ENCODE measurements at places on chromosomes 4 and X.

DNA sequence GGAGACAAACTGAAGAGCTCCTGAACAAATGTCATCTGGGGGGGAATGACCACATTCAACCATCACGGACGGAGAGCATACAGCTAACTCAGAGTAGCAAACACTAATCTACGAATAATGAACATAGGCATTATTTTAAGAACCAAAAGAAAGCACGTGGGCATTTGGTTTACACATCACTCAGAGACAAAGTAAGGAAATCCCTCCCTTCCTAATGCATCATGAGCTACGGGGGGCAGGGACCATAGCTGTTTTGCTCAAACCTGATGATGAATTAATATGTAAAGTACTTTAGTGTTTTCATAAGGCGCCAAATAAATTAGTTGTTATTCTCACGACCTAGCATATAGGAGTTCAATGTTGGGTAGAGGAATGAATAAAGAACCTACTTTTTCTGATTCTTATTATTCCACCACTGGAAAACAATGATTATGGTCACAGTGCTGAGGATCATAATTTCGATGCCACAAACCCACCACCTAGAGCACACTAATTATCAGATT, 11.7 kb upstream of the TMEM156 start:
- no peak for DNase-seq

DNA sequence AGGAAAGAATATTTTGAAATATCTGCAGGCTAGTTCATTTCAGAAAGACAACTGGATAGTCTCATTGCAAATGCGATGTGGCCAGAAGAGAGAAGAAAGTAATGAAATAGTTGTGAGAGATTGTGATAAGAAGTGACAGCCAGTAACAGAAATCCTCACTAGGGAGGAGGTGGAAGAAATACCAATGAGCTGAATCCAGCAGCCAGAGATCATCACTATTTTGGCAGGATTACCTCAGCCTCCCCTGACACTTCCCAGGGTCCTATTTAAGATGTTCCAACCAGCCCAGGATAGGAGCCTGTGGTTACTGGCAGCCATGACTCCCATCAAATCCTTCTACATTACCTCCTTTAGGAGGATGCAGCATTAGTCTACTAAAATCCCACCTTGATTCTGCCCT, 76.7 kb upstream of the ARHGAP24 start:
- DNase-seq: no peak

DNA sequence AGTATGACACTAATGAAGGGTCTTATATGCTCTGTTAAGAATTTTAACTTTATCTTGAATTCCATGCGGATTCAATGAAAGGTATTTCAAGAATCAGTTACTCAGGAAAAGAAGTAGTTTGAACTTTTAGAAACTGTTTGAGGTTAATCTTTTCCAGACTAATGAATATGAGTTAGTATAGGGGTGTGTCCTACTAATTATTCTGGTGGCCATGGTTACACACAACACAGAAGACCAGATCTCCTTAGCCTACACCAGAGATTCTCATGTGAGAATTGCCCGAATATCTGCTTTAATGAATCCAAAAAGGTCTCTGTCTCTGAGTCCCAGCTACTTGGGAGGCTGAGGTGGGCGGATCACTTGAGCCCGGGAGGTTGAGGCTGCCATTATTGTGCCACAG, 100.4 kb downstream of the MMRN1 start:
- DNase-seq: no peak

DNA sequence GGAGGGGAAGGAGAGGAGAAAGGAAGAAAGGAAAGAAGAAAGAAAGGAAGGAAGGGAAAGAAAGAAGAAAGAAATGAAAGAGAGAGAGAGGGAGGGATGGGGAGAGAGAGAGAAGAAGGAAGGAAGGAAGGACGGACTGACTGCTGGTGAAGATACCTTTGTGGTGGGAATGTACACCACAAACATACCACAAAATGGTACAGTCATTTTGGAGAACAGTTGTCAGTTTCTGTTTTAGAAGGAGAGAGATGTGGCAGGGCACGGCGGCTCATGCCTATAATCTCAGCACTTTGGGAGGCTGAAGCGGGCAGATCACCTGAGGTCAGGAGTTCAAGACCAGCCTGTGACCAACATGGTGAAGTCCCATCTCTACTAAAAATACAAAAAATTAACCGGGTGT, 40.0 kb upstream of the SHISA3 start:
- DNase-seq: no peak

DNA sequence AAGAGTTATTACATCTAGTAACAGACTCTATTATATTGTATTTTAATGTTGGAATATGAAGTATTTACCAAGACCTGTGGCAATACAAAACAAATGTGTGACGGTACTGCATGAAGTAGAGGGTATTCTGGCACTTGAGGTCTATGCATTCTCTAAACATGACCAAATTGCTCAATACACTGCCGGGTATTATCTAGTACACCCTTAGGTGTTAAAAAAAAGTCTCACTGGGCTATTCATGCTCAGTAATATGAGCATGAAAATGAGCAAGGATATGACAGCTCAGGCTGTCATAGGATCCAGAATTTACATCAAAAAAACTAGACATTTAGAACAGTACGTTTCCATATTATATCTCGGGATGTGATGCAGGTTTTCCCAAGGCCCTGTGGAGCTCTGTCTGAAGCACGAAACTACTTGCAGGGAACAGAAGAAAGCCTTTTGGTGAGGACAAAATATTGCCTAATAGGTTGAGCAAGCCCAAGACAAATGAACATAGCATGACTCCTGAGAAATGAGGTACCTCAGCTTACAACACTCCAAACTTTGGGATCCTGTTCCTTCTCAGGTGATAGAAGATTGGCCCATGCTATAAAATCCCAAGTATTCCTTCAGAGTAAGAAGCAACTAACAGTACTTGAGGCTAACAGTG, 74.1 kb upstream of the MAOA start:
- DNase-seq: no peak

DNA sequence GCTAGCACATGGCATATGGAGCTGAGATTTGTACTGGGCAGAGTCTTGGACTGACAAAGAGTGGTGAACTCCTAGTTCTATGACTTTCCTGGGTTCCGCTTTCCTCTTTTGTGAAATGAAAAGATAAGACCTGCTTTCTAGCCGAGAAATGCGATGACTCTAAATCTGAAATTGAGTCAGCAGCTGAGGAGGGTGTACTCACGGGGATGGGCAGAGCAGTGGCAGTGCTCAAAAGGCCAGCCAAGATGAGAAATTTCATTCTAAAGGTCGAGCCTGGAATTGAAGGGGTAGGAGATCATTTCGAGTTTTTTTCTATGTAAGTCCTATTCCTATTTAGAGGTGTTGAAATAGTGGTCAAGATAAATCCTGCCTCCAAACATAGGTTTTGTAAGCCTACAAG, 47.0 kb downstream of the NUDT9 start:
- DNase-seq: no peak

DNA sequence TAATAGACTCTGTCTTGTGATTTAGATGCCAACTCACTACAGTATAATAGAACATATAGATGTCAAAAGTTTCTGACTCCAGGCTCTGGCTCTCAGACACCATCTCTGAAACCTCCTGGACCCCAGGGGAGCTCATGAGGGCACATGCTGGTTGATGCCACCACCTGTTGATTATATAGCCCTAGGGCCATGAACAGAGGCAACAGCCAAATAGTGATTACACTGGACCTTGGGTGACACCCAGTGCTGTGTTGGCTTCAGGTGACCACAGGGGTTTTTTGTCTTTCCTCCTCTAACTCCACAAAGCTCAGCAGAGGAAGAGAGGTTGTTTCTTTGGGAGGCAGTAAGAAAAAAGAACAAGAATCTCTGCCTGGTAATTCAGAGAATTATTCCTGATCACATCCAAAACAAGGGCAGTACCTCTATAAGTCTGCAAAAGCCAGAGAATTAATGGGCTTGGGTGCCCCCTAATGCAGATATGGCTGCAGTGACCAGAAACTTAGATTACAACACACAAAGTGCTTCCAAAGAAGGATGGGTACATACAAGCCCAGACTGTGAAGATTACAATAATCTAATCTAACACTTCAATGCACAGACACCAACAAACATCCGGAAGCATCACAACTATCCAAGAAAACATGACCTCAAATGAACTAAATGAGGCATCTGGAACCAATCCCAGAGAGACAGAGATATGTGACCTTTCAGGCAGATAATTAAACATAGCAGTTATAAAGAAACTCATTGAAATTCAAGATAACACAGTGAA, 1920.6 kb downstream of the ARAP2 start:
- DNase-seq: no peak

- no peak for DNase-seq
Measured at GRCh38 chr4:145375416-145375815, 106.2 kb upstream of the SMAD1 start.

DNA sequence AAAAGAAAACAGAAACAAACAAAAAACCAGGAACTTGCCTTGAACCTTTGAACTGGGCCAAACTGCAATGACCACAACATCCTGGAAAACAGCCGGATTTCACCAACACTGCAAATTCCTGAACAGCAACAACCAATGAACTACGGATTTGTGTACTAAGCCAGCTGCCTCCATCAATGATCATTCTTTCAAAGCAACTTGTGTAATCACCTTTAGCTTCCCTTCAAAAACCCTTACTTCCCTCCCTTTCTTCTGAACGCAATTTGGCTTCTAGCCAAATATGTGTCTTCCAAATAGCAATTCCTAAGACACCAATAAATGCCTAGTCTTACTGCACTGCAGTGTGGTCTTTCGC, 98.5 kb upstream of the FAM47C start:
- DNase-seq: no peak

GRCh38 chr4:138910914-138911336, 104.7 kb upstream of the NOCT start:
- peak; percentile 96 for DNase-seq

DNA sequence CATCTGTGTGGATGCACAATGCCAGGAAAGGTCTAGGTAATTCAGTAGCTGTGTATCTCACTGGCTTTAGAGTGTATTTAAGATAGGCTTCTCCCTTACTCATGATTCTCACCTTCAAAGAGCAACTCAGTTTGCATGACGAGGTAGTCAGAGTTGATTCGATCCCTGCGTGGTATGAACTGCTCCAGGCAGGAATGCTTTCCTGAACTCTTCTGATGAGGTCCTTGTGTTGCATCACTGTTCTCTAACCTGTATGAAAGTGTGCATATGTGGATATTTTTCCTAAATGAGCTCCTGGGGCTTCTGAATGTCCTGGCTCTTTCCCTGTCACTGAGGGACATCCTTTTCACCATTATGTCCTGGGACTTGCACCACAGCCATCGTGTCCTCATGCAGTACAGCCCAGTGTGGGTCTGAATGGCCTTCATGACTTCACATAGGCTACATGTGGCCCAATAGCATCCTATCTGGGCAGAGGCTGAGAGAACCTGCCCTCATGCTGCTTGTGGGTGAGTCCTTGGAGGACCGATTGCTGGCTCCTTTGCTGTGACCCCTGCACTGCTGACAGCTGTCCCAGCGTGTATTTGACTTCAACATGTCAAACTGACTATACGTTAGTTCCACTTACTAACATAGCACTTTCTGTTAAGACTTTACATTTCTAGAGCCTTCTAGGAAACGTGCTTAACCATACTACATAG, 65.3 kb upstream of the WDR1 start:
- no peak for DNase-seq

- DNase-seq: no peak
Measured at GRCh38 chr4:152771741-152772533, 7.6 kb downstream of the TIGD4 start.

DNA sequence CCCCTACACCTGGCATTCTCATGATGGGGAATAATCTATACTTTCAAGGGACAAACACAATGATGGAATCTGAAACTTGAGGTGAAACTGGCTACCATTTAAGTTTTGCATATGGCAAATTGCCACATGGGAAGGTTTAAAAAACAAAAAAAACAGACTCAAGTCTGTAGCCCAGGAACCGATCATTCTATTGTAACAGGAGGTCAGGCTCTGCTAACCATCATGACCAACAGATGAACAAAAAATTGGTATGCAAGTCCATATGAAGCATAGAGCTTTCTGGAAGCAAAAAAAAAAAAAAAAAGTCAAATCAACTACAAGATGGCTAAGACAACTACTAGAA, 594.3 kb upstream of the DIPK2B start:
- DNase-seq: no peak

DNA sequence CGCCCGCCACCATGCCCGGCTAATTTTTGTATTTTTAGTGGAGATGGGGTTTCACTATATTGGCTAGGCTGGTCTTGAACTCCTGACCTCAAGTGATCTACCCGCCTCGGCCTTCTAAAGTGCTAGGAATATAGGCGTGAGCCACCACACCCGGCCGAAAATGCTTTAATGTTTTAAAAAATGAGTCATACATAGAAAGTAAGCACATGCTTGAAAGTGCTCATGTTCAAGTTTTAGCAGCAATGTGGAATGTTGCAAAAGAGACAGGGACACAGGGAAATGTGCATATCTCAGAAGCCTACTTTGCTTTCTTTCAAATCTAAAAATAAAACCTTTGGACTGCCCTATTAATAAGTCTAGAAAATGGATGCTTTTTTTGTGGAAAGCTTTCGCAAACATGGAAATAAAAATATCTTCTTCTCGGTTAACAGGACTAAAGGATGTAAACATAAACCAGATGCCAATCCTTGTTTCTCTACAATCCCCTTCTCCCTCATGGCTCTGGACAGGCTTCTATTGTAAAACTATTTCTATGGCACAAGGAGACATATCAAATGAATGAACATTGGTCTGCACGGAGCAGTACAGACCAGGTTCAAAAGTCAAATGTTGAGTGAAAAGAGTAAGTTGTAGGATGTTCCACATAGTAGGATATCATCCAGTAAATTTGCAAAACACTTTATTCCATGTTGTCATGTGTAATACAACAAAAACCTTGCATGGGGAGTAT, 15.0 kb downstream of the MECP2 start:
- no peak for DNase-seq

GRCh38 chrX:136608295-136608933, 39.5 kb upstream of the CD40LG start:
- DNase-seq: no peak

GRCh38 chr4:117084866-117085701, at the start of gene TRAM1L1:
Gene TRAM1L1 (minus strand): TSS chr4:117085576. CDS start chr4:117085393, 183 bp downstream.
- DNase-seq: peak; percentile 3

DNA sequence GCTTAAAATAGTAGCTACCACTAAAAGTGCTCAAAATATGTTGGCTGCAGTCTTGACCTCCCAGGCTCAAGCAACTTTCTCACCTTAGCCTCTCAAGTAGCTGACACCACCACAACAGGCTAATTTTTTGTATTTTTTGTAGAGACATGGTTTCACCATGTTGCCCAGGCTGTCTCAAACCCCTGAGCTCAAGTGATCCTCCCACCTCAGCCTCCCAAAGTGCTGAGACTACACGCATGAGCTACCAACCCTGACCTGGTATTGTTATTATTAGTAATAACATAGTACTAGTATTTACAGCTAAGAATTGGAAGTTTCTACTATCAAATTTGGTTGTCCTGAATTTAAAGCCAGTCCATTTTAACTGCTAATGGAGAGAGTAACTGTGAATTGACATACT, 18.0 kb downstream of the STAP1 start:
- DNase-seq: no peak

- DNase-seq: no peak
Measured at GRCh38 chr4:148054275-148054674, 322.4 kb downstream of the ARHGAP10 start.

- DNase-seq: no peak
Measured at GRCh38 chr4:146308951-146309350, 94.6 kb downstream of the REELD1 start.
